ENCODE measurements at places on chromosomes 16 and 17. TPM values are rescaled to one million over a fixed set of nuclear protein-coding genes. Genes with fewer than 3 reads are reported as not detected.

- DNase-seq, result no peak
Measured at GRCh38 chr17:61877837-61878236, 14.5 kb upstream of the BRIP1 start.

DNA sequence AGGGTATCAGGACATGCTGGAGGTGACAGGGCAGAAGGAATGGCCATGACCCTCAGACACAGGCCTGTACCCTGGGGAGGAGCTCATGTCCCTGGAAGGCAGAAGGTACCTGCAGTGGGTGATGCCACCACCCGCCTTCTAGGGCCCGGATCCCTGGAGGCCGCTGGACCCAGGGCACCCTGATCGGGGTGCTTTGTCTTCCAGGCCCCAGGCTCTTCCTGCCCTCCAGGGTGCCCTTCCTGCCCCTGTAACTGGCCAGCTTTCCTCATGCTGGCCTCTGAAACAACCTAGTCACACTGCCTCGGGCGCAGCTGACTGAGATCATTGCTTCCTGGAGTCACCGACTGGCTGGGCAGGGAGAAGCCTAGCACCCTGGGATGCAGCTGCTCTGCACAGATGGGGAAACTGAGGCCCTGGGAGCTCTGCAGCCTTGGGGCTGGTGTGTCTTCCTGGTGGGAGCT is 5.8 kb downstream of the ADCY7 start:
- no peak for DNase-seq

DNA sequence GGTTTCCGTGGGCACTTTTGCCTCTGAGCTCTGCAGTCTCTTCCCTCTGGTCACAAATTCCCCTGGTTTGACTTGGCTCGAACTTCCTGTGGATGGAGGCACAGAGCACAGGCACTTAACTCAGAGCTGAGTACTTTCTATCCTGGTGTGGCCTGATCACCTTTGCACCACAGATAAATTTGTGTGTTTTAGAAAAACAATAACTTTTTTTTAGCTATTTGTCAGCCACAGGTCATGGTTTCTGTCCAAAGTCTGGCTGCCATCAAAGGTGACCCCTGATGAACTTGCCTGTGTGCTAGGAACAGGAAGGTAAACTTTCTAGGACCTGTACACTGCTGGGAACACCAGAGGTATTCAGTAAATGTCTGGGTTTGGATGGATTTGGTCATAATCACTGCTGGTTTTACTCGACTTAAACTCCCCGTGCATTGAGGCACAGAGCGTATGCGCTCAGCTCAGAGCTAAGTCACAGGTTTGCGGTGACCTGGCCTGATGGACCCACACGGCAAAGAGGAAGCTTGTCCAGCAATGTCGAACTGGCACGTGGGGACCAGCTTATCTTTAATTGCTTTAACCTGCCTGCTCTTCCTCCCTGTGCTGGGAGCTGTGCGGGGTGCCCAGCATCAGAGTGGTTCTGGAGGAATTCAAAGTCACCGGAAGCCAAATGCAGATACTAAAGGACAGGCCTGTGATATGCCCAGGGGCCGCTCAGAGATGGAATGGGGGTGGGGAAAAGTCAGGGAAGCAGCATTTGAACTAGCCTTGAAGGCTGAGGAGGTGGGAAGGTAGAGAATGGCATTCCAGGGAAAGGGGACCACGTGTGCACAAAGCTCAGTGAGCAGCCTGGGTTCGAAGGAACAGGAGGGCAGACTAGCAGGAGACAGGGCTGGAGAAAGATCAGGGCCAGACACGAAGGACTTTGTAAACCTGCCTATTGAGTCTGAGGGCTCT is 12.9 kb downstream of the SLC13A5 start:
- DNase-seq, result no peak

GRCh38 chr17:30716461-30717290 is 107.8 kb downstream of the CRLF3 start:
- DNase-seq, result no peak

DNA sequence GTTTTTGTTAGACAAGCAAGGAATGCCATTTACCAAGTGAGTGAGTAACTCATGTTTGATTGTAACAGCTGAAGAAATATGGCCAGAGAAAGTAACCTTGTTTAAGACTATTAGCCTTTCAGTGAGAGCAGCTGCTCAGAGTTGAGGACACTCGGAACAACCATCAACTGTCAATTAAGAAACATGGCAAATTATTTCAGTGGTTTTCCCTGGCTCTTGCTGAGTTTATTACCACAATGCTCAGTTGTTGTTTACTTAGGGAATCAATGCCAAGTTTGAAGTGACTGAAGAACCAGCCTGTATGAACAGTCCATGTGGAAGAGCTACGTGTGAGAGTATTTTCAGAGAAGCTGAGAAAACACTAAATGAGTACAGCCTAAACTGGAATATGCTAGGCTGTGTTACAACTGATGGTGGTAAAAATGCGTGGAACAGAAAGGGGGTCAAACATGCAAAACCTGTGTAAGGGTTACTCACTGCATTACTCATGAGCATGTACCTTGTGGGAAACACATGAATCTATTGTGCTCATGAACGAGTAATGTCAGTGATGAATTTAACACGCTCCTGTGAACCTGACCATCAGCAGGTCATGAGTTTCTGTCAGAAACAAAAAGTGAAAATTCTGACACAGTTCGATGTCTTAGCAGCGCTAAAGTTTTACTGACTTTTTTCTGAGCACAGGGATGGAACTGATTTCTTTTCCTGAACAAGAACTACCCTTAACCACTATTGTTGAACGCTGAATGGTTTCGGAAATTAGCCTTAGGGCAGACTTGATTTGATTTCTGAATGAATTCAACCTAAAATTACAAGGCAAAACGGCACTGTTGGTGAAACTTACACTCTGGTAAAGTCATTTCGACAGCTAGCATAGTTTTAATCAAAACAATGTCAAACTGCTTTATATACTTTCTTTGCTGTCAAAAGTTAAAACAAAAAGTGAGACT is 33.5 kb downstream of the GNA13 start:
- DNase-seq, result no peak

DNA sequence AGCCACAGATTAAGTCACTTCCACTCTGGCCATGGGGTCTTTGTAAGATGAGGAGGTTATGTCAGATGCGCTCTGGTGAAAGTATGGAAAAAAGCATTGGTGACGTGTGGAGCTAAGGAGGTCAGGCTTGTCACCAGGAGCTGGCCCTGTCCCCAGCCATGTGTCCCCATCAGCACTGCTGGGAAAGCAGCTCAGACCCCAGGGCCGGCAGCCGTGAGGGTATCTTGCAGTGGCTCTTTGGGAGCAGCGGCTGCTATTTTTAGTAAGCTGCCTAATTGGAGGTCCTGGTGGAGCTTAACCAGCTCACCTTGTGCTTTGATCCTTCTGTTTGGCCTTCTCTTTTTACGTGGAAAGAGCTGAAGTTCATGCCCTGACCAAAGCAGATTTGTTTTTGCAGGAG is 60.9 kb downstream of the MPRIP start:
- DNase-seq, result no peak

- DNase-seq, result no peak
Measured at GRCh38 chr16:21613781-21614180, 14.4 kb downstream of the METTL9 start.

DNA sequence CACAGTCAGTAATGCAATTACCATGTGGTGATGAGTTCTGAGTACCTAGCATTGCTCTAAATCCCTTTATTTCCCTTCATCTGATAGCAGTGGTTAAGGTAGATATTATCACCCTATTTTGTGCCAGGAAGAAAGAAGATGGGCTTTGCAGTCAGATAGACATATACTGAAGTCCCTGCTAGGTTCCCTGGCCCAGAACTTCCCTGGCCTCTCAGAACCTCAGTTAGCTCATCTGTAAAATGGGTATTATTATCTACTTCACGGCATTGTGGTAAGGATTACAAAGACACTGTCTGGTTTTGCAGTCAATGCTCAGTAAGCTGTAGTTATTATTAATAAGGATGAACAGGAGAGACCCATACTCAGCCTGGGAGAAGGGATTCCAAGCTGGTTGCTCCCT is 4.6 kb upstream of the CRYBA1 start:
- no peak for DNase-seq

DNA sequence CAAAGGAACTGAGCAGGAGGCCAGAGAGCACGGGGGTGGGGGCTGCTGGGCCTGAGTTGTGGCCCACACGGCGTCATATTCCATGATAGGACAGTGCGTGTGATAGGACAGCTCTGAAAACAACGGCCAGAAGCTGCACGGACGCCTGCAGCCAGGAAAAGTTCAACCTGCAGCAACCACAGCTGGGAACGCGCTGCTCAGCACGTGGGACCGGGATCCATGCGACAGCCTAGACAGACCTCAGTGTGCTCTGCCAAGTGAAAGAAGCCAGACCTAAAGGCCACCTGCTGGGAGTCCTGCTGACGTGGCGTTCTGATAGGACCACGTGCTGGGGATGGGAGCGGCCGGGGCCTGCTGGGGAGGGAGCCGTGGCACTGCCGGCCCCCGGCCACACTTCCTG is 21.6 kb downstream of the CTU2 start:
- DNase-seq, result no peak

SLC16A6 gene
- 1.1 TPM for polyA plus RNA-seq

NEUROD2 gene
- 0.04 TPM for polyA plus RNA-seq

RFWD3 gene
- polyA plus RNA-seq, result 24.4 TPM

SLC2A4 gene
- 1.8 TPM for polyA plus RNA-seq

ABCC3 gene
- polyA plus RNA-seq, result 9.8 TPM

Measured in right renal pelvis (tissue), 4 donors.